ENCODE measurements at places on chromosomes 2 and 18.

DNA sequence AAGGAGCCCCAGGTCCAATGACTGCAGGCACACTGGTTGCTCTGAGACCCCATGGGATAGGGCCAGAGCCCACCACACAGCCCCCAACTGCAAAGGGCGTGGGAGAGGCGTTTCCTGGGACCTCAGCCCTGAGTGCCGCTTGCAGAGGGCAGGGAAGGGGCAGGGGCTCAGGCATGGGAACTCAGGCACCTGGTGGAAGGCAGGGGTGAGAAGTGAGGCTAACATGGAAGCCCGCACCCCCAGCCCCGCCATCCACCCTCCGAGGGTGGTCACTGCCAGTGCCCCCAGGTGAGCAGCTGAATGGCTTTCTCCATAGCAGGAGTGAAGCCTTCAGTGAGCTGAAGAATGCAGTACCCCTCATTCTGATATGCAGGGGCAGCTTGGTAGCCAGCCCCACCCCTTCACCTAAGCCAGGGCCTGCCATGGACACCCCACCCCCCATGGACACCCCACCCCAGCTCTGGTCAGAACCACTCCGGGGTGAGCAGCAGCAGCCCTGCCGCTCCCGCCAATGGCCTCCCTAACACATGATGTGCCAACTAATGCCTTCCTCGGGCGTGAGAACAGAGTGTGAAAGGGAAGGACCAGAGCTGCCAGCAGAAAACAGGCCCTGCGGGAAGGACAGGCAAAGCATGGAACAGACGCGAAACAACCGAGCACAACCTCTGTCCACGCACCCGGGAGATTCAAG, 6.6 kb downstream of the KIF1A start:
- DNase-seq: no peak

DNA sequence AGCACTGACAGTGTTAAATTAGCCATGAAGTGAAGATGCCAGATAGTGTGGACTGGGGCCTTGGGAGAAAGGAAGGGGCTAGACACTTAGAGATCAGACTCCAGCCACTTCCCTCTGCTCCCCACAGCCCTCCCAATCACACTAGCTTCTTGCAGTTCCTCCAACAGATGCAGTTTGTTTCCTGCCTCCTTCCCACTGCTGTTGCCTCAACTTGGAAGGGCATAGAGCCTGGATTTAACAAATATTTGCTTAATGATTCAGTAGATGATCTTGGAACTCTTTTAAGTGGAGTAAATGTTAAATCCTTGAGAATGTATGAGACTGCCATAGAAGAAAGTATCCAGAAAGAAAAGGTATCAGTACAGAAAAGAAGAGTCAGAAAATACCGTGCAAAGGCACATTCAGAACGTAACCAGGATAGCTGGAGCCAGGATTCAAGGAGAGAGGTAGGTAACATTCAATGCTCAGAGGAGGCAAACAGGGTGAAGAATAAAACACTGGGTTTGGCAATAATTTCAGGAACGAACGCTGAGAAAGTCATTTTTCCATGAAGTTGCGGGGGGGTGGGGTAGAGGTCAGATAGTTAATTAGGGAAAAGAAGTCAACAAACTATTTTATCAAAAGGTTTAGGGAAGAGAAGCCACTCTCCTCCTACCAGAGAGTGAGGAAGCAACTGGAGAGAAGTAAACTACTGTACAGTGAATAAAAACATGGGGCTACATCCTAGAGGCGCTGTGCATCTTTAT, 1.3 kb upstream of the BZW1 start:
- DNase-seq: no peak

GRCh38 chr2:157986761-157987160, 110.6 kb upstream of the ACVR1 start:
- no peak for DNase-seq

GRCh38 chr2:66789741-66790140, 354.8 kb downstream of the MEIS1 start:
- peak; percentile 50 for DNase-seq
